ENCODE measurements at places on chromosomes 5 and 9. TPM values are rescaled to one million over a fixed set of nuclear protein-coding genes. Genes with fewer than 3 reads are reported as not detected.

Gene ZBED3
- total RNA-seq = 7.0 TPM

DNA sequence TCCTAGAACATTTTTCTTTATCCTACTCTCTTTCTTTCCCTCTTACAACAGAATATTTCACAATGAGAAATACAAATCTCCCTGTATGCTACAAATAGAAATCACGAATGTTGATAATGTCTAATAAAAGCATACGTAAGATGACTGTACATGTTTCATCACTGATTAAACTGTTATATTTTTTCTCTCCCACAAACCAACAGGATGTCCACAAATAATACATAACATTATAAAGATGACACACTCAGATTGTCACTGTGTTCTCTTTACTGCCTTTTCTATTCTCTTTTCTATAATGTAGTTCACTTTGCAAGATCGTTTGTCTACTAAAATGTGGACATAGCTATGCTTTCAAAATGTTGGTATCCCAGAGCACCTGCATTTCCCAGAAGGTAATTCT is 90.7 kb upstream of the PARP8 start:
- no peaks in the 10 kb centered on the region for H3K36me3 ChIP-seq
- no peak overlapping the region for H3K27ac ChIP-seq
- DNase-seq = no peak
- no peak overlapping the region for H3K4me3 ChIP-seq
- H3K27me3 ChIP-seq = no peaks in the 10 kb centered on the region

DNA sequence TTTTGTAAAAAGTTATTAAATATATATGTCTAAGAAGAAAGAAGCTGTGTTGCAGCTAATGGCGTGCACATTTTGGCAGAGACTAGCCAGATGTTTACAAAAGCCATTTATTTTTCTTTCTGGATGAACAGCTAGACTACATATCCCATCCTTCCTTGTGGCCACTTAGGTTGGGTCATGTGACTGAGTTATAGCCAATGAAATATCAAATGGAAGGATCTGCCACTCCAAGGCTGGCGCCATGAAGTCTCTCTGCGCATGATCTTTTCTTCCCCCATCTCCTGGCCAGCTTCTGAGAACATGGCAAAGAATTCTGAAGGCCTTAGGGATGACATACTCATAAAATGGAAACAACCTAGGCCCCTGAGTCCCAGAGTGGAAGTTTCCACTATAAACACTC is 244.2 kb upstream of the DAB2 start:
- no peaks in the 10 kb centered on the region for H3K4me1 ChIP-seq
- DNase-seq = no peak
- no peak overlapping the region for H3K4me3 ChIP-seq
- H3K36me3 ChIP-seq = no peaks in the 10 kb centered on the region
- no peaks in the 10 kb centered on the region for H3K27me3 ChIP-seq

DNA sequence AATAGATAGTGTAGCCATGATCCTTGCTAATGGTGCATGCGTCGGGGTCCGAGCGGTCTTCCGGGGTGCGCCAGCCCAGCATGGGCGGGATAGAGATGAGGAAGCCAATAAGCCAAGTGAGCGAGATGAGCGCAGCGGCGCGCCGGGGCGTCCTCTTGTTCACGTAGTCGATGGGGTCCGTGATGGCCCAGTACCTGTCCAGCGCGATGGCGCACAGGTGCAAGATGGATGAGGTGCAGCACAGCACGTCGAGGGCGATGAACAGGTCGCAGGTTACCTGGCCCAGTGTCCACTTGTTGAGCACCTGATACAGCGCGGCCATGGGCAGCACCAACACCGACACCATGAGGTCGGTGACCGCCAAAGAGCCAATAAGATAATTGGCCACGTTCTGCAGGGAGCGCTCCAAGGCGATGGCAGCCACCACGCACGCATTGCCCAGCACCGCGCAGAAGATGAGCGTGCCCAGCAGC is 1.1 kb downstream of the HTR1A start:
- peak; percentile 41 for DNase-seq
- H3K27ac ChIP-seq = no peak overlapping the region
- peaks cover 47% of the 10 kb centered on the region for H3K27me3 ChIP-seq
- H3K36me3 ChIP-seq = no peaks in the 10 kb centered on the region

Measured in heart left ventricle (tissue), 16 donors.